Naive B cell (primary cell): ENCODE measurements at places on chromosomes 3 and 15.

DNA sequence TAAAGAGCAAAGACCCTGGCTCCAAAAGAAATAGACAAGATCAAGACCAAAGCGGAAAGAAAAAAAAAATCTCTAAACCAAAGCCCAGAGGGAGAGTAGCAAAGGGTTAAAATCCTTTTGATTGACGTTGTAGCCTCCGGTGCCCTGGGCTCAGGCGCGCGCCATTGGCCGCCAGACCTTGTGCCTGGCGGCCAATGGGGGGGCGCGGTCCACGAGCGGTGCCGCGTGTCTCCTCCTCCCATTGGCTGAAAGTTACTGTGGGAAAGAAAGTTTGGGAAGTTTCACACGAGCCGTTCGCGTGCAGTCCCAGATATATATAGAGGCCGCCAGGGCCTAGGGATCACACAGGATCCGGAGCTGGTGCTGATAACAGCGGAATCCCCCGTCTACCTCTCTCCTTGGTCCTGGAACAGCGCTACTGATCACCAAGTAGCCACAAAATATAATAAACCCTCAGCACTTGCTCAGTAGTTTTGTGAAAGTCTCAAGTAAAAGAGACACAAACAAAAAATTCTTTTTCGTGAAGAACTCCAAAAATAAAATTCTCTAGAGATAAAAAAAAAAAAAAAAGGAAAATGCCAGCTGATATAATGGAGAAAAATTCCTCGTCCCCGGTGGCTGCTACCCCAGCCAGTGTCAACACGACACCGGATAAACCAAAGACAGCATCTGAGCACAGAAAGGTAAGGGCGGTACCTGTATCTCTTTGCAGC lies at the start of gene HES1:
TSS of gene HES1 (plus strand) at position 343 of the 713 bp plus-strand sequence. CDS start at position 576, 233 bp downstream.
- peak; percentile 90 for DNase-seq

GRCh38 chr15:56667517-56667916 lies 65.8 kb downstream of the ZNF280D start:
- no peak for DNase-seq

GRCh38 chr3:194565597-194566190 lies 67.5 kb downstream of the TMEM44 start:
- no peak for DNase-seq

GRCh38 chr15:55827955-55828354 lies 85.0 kb upstream of the PRTG start:
- DNase-seq, result no peak

DNA sequence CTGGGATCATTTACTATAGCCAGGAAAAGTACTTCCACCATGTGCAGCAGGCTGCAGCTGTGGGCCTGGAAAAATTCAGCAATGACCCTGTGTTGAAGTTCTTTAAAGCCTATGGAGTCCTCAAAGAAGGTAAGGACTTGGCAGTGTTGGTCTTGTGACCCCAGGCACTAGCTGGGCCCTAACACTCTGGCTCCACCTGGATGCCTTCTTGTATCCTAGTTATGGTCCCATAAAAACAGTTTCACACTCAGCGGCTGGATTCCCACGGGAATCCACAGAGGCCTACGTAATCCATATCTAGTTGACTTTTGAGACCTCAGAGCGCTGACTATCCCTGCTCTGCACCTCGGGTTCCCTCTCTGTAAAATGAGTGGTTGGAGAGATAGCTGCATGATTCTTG lies 1.6 kb downstream of the TTC21A start:
- no peak for DNase-seq

DNA sequence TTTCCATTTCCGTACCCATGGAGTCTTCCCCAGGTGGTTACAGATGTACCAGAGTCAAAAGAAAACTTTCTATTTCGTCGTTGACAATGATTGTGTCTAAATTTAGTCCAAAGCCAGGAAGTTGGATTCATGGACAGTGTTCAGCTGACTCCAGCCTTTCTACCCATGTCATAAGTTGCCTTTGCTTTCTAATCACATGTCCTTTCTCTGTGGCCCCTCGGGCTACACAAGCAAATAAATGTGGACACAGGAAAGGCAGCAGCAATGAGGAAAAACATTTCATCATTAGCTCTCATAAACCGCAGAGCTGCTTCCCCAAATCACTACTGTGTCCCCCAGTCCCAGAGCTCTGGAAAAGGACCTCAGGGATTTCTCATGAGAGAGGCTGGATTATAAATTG lies 82.0 kb downstream of the USF3 start:
- DNase-seq, result no peak

DNA sequence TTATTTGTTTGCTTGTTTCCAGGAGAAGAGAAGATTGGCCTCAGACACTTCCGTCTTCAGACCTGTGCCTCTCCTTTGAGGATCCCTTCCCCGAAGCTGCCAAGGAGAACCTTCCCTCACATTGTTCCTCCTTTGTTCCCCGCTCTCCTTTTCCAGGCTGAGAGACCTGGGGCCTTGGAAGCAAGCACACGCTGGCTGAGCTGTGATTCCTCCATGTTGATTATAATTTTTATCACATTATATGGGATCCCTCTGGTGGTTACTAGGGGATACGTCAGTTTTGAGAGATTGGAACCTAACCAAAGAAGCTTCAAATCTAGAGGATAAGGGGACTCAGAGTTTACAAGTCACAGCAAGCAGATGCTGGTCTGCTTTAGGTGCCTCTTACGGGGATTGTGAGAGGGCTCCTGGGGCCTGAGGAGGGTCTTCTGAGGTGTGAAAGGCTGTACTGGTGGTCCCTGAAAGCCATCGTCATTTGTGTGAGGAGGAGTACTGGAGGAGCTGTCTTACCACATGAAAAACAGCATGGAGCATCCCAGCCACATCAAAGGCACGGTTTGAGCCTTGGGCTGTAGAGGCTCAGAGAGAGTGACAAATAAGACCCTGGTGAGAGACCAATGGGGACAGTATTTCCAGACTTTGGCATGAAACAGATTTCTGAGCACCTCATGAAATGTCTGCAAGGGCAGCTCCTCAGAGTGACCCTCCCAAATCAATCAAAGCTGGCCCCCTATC lies 760.1 kb upstream of the CFAP20DC start:
- DNase-seq, result no peak

DNA sequence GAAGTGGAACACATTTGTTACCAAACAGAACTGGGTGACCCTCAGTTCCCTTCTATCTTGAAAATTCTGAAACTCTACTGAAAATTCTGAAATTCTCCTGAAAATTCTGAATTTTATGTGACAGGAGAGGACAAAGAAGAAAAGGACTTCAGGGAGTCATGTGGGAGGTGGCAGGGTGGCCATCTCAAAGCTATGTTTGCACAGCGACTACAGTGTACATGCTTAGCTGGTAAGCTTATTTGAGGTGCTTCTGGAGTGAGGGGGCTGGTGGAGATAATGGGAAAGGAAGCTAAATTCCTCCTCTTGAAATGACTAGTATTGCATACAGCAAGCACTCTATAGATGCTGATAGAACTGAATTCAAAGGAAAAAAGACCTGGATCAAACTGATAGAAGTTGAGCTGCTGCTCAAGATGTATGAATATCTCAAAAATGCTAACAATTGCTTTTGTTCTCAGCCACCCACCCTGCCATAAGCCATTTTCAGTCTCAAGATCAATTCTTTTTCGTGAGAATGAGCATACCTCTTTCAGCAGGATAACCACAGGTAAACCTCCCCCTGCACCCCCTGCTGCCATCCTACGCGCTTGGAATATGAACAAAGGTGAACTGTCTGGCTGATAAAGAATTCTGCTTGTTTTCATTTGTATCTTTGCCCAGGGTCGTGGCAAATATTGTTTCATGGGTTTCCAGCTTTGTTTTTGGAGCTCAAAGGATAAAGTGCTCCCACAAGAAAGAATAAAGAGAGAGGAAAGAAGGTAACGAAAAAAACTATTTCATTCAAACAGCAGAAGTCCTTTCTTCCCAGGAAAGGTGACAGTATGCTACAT lies 16.6 kb upstream of the ARHGEF3 start:
- DNase-seq, result no peak

DNA sequence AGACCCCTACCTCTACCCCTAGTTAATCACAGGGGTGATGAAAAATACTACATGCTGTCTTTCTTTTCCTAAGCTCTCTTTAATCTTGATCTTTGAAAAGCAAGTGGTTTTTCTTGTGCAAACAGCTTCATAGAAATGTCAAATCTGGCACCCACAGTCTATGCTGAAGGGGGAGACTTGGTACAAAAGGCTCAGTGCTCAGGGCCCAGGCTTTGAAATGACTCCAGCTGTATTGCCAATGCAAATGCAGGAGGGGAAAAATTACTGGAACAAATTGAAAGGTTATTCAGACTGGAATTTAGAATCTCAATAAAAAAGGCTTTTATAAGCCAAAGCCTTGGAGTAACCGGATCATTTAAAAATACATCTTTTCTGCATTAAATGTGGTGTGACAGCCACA lies 223.9 kb downstream of the LRTM1 start:
- no peak for DNase-seq

DNA sequence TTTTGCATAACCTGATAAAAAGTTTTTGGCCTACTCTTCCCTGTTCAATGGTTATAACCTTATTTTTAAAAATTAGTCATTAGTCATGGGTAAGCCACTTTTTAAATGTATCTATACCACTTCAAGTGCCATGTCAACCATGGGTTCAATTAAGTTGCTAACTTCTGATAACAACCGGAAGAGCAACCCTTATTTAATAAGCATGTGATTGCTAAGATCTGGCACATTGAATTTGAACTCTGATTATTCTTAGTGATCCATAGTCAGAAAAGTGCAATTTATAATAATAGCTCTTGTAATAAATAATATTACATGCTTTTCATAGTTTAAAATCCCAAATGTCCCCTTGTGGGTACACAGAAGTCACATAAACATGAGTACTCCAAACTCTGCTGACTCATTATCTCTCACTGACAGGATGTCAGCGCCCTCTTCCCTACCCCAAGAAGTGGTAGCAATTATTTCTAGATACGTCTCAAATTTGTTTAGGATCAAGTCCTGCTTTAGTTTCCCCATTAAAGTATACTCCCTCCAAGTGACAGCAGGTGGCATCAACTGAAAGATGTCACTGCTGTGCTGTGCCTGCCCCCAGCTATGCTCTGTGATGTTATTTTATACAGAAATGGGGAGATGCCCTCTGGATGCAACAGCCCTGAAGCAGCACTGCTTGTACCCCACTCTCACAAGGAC lies 18.6 kb downstream of the SAMD7 start:
- DNase-seq, result peak; percentile 54

DNA sequence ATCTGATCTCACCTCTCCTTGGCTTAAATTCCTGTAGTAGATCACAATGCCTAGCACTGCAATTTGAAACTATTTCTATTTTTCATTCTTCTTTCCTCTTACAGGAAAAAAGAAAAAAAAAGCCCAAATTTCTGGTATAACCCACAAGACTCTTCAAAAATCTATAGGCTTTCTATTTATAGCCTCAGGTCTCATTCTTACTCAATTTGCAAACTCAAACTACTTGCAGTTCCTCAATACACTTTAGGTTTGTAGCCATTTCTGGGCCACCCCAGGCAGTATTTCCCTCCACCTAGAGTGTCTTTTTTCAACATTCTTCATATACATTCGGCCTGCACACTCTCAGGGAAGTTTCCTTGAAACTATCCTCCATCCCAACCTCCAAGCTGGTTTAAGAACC lies 169.0 kb downstream of the TBC1D5 start:
- DNase-seq, result no peak

GRCh38 chr15:77035584-77035983 lies 35.3 kb downstream of the TSPAN3 start:
- DNase-seq, result no peak

DNA sequence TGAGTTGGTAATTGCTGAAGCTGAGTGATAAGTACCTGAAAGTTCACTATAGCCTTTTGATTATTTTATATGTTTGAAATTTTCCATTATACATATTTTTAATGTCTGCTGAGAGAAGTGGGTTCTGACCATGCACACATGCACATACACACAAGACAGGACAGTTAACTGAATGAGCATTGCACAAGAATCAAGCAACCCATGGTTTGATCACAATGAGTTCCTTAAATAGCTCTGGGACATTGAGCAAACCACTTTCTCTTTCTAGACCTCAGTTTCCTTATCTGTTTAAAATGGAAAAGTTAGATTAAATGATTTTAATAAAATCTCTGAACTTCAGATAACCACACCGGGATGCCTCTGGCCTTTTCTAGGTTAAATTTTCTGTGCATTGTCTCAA lies 26.7 kb downstream of the SNTN start:
- DNase-seq, result no peak

GRCh38 chr3:142738396-142738795 lies 14.6 kb downstream of the TRPC1 start:
- no peak for DNase-seq

DNA sequence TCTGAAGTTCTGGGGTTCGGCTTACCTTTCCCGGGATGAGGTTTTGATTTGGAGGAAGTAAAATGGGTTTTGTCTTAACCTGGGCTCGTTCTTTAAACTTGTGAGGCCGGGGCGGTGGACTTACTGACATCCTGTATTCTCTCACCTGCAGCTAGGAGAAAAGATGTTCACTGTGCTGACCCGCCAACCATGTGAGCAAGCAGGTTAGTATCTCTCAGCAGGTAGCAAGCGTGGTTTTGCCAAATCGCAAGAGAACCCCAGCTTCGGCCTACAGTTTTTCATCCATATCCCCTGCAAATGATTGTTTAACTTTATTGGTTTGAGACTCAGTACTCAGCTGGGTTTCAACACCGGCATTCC lies 891 bp downstream of the ENTPD3 start:
- no peak for DNase-seq

GRCh38 chr3:46624975-46625490 lies 12.7 kb downstream of the FAM240A start:
- DNase-seq, result no peak

DNA sequence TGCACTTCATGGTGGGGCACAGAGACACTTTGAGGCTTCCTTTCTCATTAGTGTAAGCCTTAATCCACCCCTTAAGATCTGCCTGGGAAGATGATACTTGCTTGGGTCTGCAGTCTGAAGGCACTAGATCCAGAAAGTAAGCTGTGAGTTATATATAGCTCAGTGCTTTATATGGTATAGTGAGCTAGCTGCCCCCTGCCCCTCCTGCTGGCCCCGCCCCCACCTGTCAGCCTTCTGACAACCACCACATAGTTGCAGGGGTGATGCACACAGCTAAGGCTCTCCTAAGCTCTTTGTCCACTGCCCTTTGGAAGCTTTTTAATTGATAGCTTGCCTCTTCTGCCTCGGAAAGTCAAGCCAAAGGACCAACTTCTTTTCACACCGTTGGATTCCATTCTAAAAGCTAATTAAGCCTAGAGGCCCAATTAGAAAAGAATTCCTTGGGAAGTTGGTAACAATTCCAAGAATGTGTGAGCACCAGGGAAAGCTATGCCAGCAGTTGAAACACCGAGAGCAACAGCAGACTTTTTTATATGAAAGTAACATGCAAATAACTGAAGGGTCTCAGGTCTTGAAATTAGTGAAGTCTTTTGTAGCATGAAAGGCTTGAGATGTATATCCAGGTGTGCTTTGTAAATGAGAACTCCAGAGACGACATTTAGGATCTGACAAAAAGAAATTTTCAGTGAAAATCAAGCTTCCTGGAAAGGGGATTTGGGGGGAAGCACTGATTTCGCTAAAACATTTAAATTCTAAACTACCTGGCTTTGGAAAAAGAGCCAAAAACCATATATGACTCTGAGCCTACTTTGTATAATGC lies 2.3 kb downstream of the TPM1 start:
- no peak for DNase-seq

- DNase-seq, result no peak
Measured at GRCh38 chr15:101536166-101536874, 46.8 kb upstream of the PCSK6 start.
